ENCODE measurements at places on chromosomes 11 and 22. TPM values are rescaled to one million over a fixed set of nuclear protein-coding genes. Genes with fewer than 3 reads are reported as not detected.

The SERPING1 gene
- 0.46 TPM for total RNA-seq

The C1QTNF5 gene
- total RNA-seq: 82.5 TPM

The DEUP1 gene
- total RNA-seq: not detected

The SAA1 gene
- total RNA-seq: not detected

The C22orf42 gene
- total RNA-seq: not detected

The HSPB2 gene
- total RNA-seq: not detected

The GGT1 gene
- 0.30 TPM for total RNA-seq

The CRYBB3 gene
- total RNA-seq: not detected

The HTR3A gene
- not detected for total RNA-seq

The CBX6 gene
- total RNA-seq: 28.3 TPM

The HPX gene
- not detected for total RNA-seq

The OR10A2 gene
- total RNA-seq: not detected

The APOA5 gene
- total RNA-seq: not detected

The SAA4 gene
- not detected for total RNA-seq

The RAB39A gene
- total RNA-seq: 0.15 TPM

The GSTT2B gene
- 1.3 TPM for total RNA-seq

The CHRM1 gene
- not detected for total RNA-seq

The RAG1 gene
- total RNA-seq: 0.76 TPM

The MALAT1 gene
- total RNA-seq: 2,721 TPM

The CHRM4 gene
- total RNA-seq: under 0.01 TPM

The SMIM35 gene
- total RNA-seq: not detected

The MS4A10 gene
- total RNA-seq: not detected

The OR56A1 gene
- total RNA-seq: not detected

The SLC25A45 gene
- total RNA-seq: 0.46 TPM

The TSKU gene
- total RNA-seq: 3.6 TPM

The CPT1A gene
- 42.2 TPM for total RNA-seq

The RCOR2 gene
- 0.65 TPM for total RNA-seq

The SLC7A4 gene
- not detected for total RNA-seq

The MAPK8IP1 gene
- total RNA-seq: 5.2 TPM

The TMEM225 gene
- not detected for total RNA-seq

The PATZ1 gene
- total RNA-seq: 13.7 TPM

The OR4D10 gene
- total RNA-seq: not detected

The IL18 gene
- not detected for total RNA-seq

The OPCML gene
- total RNA-seq: not detected

The CARD18 gene
- total RNA-seq: not detected

The CTSW gene
- not detected for total RNA-seq

The PVALB gene
- total RNA-seq: not detected

The LYVE1 gene
- 0.32 TPM for total RNA-seq
